ENCODE measurements at places on chromosomes 5 and 9.
A peak's percentile ranks its signal among the peaks of the same experiment; 100 is the strongest.

DNA sequence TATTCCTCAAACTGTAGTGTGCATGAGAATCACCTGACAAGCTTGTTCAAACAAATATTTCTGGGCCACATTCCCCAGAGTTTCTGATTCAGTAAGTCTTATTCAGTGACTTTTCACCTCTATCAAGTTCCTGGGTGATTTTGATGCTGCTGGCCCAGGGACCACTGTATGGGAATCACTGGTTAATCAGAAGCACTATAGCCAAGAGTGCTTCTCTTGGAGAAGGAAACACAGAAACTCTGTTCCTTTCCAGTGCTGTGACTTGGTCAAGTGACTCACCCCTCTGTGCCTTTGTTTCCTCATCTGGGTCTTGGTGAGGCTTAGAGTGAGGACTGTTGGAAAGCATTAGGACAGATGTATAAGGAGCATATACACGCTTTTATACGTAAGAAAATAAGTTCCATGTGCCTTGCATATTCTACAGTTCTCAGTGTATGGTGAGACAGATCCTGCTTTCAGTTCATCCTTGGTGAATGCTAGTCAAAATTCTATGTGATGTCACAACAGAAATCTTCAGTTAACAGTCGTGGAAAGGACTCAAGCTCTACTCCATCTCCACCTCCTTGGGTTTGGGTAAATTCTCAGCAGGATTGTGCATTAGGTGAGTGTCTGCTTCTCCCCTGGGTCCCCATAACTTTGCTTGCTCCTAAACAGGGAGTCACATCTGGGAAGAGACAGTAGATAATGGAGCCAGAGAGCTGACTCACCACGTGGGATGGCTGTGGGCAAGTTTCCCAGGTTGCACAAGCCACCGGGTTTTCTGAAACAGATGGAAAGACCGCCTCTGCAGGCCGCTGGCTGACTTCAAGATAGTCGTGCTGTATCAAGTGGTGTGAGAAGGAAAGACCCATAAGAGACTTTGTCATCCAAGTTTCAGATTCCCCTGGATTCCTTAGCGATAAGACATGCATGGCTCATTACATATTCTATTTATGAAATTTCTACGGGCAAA lies 117.0 kb downstream of the NXNL2 start:
- DNase-seq, result no peak

- no peak for DNase-seq
These were observed 28.6 kb downstream of the PSIP1 start for GRCh38 chr9:15482146-15482545.

DNA sequence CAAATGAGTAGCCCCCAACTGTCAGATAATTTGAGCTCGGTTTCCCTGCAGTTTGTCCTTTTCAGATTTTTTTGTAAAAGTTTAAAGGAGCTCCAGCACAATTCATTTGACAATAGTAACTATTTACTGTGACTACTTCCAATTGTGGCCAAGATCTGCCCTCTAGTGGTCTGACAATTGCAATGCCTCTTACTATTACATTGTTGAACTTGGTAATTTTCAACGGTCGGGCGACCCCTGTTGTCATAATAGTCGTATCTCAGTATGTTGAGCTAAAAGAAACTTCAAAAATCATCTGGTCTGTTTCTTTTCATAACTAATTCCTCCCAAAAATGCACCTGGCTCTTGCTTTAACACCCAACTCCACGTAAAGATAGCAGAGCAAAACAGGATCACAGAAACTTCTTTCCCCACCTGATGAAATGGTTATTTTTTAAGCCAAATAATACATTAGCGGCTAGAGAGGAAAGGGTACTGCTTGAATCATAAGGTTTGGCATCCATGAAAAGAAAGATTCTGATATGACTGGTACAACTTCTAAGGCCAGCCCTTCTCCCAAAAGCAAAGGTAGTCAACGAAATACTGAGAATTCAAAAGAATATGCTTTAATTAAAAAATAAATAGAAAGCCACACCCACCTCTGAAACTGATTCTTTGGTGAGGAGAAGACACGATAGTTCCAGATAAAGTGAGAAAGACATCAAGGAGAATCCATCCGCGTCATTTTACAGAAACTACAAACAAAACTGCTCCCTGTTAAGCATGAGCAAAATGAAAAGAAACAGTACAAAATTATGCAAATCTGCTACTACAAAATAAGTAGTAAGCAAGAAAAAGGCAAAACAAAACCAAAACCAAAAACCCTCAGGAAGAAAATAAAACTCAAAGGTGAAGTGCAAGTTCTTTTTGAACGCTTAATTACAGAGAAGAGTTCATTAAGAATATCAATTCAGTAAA lies 76.9 kb upstream of the HTR4 start:
- peak; percentile 16 for DNase-seq

DNA sequence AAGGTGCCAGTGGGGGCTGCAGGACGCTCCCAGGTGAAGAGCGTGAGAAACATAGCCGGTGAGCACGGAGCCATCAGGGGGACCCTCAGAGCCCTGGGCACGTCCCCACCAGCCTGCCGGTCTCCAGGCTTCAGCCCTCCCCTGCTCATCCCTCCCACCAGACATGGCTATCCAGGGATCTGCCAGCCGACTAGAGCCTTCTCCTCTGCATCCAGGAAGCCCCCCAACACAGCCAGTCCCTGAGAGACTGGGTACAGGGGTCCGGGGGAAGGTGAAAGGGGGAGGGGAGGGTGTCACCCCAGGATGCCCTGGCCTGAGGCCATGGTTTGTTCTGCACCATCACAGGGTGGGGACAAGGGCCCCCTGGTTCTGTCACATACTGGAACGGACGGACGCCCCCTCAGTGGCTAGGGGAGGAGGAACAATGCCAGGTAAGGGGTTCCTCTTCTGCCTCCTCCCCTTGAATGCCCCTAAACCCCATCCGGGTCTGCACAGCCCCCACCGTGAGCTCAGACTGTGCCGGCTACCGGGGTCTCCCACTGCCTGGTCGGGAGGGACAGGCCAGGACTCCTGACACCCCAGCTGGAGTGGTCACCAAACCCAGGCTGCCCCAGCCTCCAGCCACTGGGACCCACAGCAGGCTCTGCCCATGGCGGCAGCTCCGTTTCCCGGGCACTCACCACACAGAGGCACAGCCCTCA lies 34.3 kb downstream of the NACC2 start:
- DNase-seq, result no peak

GRCh38 chr5:78627175-78627574 lies 21.4 kb downstream of the LHFPL2 start:
- no peak for DNase-seq

GRCh38 chr5:98804066-98804465 lies 30.6 kb downstream of the RGMB start:
- DNase-seq, result no peak

DNA sequence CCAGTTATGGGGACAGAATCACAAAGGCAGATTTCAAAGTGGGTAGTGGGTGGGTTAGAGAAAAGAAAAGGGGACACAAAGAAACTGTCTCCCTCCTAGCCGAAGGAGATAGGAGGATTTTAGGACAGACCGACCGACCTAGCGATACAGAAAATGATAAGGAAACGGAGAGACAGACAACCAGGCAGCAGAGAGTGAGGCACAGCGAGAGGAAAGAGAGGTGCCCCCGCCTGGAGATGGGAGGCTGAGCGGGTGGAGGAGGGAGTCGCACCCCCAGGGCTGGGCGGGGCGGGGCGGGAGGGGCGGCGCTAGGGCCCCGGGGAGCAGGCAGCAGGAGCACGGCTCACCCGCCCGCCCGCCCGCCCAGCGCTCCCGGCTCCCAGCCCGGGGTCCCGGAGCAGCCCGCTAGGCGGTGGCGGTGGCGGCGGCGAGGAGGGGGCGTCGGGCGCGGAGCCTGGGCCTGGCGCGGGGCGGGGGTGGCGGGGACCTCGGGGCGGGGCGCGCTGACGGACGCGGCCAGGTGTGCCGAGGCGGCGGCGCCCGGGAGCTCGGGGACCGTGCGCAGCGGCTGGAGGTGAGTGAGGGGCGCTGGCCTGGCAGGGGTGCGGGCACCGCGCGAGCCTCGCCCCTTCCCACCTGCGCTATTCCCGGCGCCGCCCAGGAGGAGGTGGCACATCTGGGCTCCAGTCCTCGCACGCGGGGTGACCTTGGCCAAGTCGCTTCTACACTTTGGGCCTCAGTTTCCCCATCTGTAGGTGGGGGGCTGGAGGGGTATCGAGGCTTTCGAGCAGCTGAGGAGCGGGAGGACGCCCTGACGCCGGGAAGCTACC lies 15.9 kb upstream of the SYNPO start:
- peak; percentile 8 for DNase-seq

GRCh38 chr5:180602481-180603075 lies 11.3 kb upstream of the SCGB3A1 start:
- DNase-seq, result no peak

GRCh38 chr9:14434971-14435718 lies 121.2 kb upstream of the NFIB start:
- DNase-seq, result no peak

DNA sequence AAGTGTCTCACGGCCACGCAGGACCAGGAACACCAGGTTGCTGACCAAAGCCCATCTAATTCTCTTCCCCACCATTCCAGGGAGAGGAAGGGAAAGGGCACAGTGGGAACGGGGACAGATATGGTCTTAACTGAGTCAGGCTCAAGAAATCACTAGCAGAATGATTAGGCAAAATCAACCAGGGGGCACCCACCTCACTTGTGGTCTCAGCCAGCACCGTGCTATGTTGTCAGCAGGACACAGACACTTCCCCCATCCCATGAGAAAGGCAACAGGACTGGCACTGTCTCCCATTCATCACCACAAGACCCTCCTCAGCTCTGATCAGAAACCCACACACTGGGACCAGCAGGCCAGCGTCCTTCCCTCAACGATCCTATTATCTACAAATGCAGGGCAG lies 2.9 kb downstream of the BICD2 start:
- DNase-seq, result no peak

GRCh38 chr9:5897851-5898250 lies 7.2 kb downstream of the MLANA start:
- DNase-seq, result no peak

GRCh38 chr9:127734247-127734746 lies 797 bp downstream of the TOR2A start:
- DNase-seq, result no peak

GRCh38 chr9:123656565-123656964 lies 273.4 kb downstream of the DENND1A start:
- no peak for DNase-seq

DNA sequence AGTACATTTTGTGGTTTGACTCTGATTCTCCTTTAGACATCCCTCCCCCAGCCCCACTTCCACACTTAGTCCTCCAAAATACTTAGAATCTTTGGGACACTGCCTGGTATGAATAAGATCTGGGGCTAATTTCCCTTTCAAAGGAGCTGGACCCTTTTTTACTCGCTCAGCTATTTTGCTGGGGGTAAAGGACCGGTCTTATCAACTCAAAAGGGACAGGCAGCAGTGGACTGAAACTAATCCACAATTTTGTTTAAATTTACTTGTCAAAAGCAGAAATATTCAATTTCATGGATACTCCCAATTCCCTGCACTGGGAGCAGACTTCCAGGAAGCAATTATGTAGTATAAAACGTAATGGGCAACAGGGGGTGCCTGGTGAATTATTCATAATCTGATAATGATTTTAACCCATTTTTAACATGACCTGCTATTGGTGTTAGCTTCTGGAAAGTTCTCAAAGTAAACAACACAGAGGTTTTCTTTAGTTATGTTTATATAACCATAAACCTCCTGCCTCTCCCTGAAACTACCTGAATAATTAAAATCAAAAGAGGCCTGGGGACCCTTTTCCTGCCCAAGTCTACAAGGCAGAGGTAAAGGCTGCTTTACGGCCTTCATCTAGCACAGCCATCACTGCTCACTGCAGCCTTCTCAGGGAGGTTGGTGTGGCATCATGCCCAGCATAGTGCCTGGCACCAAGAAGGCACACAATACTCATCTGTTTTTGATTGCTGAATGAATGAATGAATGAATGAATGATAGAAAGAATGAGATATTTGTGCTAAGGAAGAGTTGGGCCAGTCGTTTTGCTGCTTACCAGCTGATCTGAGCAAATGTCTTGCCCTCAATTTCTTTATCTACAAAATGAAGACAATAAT lies 44.2 kb upstream of the GNPDA1 start:
- DNase-seq, result no peak

DNA sequence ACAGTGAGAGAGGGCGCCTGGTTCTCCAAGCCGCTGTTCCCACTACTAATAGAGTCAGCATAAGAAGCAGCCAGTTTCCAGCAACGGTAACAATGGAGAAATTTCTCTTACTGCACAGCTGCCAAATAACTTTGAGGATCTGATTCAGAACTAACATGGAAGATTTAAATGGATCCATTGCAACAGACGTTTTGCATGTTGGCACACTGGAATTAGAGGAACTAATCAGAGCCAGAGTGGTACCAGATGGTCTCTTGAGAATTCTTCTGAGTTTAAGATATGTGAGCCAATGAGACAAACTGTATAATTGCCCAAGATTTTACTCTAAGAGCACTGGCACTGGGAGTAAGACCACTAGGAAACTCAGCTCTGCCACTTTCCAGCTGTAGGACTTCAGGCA lies 186.5 kb downstream of the EFNA5 start:
- no peak for DNase-seq

GRCh38 chr5:180689071-180689694 lies 39.8 kb upstream of the FLT4 start:
- DNase-seq, result no peak

DNA sequence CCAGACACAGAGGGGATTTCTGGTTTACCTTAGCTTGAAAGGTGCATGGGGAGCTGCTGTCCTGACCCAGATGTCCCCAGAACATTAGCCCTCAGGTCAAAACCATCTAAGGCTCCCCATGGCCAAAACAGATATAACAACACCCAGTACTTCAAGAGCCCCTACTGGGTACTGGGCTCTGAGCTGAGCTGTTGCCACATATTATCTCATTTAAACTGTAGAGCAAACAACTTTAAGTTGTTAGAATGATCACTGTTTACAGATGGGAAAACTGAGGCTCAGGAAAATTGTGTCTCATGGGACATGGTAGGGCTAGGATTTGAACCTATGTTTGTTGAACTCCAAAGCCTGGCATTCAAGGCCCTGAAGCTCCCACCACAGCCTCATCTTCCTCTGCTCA lies 20.6 kb upstream of the SLC25A51 start:
- DNase-seq, result no peak

DNA sequence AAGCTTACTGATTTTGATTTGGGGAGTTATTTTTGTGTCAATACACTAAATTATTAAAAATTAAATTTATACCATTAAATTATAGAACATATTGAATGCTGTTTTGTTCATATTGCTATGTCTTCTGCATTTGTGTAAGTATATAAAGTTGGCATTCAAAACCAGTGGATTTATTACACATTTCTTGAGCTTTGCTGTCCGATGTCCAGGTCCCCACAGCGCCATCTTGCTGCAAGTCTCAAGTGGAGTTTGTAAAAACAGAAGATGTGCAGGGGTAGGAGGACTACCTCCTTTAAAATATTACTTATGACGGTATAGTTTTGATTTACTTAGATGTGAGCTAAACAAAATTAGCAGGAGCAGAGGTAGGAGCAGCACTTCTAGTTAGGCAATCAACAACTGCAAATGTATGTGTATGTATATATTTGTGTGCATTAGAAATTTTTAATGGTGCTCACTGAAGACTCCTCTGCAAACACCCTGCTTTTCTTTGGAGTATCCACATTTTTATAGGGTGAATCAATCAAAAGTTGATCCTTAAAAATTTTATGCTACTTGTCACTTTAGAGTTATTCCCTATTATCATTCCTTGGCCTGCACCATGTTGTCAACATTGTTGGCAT lies 37.4 kb downstream of the CPEB4 start:
- DNase-seq, result no peak

- DNase-seq, result no peak
These were observed 87.4 kb downstream of the PAX5 start for GRCh38 chr9:36946653-36947052.

GRCh38 chr9:31588756-31589155 lies 795.7 kb upstream of the ACO1 start:
- DNase-seq, result no peak
